ENCODE measurements at places on chromosomes 1 and 21.

GRCh38 chr1:23101101-23101827 is 67.4 kb downstream of the LUZP1 start:
- DNase-seq, result no peak

DNA sequence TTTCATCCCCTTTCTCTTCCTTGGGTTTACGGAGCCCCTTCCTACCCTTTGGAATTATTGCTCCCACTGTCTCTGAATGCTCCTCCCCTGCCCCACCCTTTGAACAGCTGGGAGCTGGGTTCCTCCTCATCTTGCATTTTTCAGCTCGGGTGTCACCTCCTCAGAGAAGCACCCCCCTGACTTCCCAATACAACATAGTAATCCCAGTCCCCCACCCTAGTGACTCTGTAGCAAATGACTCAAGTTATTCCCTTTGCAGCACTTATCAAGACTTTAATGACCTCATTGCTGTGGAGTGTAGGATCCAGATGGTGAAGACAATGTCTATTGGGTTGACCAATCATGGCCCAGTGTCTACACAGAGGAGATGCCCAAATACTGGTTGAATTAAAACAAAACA is 8.9 kb upstream of the VWA5B1 start:
- DNase-seq, result no peak

GRCh38 chr1:108745980-108746381 is 493 bp upstream of the STXBP3 start:
- DNase-seq, result no peak

DNA sequence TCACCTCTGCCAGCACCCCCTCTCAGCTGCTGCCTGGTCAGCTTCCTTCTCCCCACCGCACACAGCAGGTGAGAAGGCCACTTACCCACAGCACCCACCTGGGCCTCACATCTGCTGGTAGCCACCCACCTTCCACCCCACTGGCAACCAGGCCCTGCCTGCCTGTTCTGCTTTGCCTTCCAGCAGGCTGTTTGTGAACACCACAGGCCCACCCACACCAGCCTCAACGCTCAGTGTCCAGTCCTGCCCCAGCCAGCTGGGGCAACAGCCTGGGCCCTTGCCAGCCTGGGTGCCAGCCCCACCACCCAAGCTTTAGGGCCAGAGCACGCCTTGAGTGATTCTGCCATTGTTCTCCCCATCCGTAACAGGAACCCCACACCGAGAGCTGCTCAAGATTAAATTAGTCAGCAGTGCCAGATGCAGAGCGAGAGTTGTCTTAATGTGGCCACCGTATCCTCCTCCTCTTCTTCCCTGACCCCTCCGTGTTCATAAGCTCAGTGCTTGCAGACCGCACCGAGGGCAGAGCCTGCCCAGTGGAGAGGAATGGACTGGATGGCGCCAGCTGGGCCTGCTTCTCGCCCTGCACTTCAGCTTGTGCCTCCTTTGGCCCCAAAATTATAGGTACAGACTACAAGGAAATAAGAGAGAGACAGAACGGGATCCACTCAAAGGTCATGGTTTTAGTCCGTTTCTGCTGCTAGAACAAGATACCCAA is 120.3 kb upstream of the COL6A1 start:
- DNase-seq, result no peak

- no peak for DNase-seq
Measured at GRCh38 chr1:214662223-214662785, 59.3 kb downstream of the CENPF start.

DNA sequence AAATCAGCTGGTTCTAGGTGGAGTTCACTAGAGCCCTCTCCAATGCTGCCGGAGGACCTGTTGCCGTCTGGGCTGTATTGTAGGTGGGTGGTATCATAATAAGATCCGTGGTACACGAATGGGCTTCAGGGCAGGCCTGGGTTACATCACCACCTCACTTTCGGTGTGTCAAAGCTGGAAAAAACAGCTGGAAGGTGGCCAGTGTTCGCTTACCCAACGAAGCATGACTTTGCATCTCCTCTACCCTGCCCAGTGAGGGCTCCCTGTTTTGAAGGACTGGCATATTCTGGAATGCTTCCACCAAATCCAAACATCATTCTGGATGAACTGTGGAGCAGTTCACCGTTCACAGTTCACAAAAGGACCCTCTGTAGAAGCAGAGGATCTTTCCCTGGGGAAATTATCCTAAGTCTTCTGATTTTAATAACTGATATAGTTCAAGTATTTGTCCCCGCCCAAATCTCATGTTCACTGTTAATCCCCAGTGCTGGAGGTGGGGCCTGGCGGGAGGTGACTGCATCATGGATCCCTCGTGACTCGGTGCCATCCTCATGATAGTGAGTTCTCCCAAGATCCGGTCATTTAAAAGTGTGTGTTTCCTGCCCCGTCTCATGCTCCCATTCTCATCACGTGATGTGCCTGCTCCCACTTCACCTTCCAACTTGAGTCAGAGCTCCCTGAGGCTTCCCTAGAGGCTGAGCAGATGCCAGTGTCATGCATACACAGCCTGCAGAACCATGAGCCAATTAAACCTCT is 429.0 kb downstream of the KIF26B start:
- DNase-seq, result no peak

- DNase-seq, result no peak
Measured at GRCh38 chr1:184276416-184276815, 110.4 kb upstream of the C1orf21 start.

DNA sequence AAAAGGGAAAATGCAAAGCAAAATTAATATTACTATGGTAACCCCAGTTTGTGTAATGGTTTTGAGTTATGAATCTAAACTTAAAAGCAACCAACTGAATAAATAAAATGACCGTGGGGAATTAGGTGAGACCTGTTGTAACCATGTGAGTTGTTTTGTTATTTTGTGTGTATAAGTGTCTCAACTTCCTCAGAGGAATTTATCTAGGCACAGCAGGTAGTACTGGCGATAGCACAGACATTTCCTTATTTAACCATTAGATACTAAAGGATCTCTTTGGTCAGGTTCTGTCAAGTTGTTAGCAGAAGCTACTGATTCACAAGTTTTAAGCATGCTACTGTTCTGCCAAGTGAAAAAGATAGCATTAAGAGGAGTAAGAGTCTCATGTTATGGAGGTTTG is 39.3 kb upstream of the LRRC7 start:
- no peak for DNase-seq

DNA sequence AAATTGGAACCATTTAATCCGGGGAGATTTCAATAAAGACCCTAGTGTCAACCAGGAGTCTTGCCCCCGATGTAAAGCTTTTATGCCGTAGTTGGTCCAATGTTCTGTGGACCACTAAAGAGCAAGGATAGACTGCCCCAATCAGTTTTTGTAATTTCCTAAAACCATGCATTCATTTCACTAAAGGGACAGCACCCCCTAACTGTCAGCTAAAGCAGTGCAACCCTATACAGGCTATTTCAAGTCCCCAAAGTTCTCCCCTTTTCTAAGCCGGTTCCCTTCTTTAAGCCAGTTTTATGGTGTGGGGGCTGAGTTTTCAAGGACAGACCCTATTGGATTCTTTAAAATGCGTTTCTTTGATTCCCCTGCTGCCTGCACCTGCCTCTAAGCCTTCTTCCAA is 12.7 kb upstream of the PDPN start:
- no peak for DNase-seq

DNA sequence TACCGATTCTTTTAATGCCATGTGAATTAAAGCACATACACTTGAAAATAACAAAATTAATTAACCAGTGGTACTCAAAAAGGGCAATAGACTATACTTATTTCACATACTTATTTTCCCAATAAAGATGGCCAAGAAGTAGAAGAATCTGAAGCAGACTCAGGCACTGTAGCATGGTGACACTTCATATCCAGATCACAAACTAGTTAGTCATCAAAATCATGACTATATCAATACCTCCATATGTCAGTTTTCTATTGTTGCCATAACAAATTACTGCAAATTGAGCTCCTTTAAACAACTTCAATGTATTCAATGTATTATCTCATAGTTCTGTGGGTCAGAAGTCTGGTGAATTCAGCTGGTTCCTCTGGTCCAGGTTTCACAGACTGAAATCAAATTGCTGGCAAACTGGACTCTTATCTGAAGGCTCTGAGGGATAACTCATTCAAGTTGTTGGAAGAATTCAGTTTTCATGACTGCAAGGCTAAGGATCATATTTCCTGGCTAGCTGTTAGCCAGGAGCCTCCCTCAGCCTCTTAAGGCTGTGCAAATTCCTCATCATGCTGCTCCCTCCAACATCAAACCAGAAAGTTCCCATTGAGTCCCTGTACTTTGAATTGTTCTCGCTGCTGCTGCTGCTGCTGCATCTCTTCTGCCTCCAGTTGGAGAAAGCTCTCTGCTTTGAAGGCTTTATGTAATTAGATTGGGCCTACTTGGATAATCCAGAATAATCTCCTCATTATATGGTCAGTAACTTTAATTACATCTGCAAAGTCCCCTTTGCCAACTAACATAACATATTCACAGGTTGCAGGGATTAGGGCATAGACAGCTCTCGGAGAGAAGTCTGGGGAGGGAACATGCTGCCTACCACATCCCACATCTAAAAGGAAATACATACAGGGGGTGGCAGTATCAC is 91.5 kb downstream of the MRPL39 start:
- DNase-seq, result no peak

DNA sequence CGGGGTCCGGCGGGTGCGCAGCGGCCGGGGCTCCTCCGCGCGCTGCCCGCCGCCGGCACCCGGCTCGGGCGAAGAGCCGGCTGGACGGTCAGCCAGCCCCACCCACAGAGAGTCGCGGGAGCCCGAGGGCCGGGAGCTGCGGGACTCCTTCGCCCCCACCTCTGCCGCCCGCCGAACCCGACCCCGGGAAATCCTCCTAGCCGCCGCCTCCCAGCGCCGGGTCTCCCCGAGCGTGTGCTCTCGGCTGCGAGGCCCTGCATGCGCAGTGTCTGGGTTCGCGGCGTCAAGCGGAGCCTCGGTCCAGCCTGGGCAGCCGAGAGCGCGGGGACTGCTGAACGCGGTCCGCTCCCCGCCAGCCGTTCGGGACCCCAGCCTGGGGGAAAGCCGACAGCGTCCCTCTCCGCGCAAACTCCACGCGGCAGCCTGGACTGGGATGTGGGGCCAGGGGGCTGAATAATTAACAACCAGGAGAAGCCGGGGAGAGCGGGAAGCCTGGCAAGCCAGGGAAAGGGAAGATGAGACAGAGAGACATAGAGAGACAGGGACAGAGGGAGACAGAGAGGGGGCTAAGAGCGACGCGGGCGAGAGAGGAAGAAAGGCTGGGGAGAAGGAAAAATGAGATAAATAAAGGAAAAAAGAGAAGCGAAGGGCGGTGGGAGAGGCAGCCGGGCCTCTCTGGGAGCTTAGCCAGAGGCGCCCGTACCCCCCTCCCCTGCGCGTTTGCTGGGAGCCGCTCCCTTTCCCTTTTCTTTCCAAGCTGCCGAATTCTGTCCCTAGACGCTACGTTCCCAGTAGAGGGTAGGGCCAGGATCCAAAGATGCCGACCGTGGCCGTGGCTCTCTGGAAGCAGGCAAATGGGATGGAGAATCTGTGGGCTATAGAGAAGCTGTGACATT is 64.2 kb downstream of the MEF2D start:
- no peak for DNase-seq

GRCh38 chr1:39683591-39684312 is 7.5 kb downstream of the HPCAL4 start:
- DNase-seq, result no peak

GRCh38 chr1:33153650-33154049 is 28.2 kb downstream of the TRIM62 start:
- no peak for DNase-seq

GRCh38 chr21:36915014-36915695 is 51.3 kb downstream of the HLCS start:
- no peak for DNase-seq

GRCh38 chr1:165633614-165634013 is 2.6 kb downstream of the MGST3 start:
- DNase-seq, result no peak

DNA sequence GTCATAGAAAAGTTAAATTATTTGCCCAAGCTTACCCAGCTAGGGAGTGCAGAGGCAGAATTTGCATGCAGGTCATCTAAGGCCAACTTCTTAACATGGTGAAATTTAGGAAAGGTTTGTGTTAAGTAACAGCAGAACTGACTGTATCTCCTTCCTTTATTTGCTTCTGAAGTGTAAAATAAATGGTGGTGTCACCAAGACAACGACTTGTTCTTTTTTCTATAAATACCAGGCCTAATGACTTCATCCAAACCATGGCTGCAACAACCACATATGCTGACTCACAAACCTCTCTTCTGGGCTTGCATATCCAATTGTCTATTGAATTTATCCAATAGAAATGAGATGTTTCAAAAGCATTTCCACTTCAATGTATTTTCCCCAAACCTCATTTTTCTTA is 19.1 kb downstream of the COL24A1 start:
- DNase-seq, result no peak

DNA sequence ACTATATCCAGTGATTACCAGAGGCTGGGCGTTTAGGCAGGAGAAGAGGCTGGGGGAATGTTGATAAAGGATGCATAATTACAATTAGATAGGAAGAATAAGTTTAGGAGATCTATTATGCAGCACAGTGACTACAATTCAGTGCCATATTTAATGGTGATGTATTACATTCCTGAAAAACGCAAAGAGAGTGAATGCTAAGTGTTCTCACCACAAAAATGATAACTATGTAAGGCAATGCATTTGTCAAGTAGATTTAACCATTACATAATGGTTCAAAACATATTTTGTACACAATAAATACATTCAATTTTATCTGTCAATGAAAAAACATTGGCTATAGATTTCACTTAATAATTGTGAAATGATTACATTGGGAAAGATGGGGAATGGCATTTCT is 548.9 kb downstream of the NUF2 start:
- no peak for DNase-seq

- no peak for DNase-seq
Measured at GRCh38 chr1:168736520-168736919, 7.5 kb upstream of the DPT start.

DNA sequence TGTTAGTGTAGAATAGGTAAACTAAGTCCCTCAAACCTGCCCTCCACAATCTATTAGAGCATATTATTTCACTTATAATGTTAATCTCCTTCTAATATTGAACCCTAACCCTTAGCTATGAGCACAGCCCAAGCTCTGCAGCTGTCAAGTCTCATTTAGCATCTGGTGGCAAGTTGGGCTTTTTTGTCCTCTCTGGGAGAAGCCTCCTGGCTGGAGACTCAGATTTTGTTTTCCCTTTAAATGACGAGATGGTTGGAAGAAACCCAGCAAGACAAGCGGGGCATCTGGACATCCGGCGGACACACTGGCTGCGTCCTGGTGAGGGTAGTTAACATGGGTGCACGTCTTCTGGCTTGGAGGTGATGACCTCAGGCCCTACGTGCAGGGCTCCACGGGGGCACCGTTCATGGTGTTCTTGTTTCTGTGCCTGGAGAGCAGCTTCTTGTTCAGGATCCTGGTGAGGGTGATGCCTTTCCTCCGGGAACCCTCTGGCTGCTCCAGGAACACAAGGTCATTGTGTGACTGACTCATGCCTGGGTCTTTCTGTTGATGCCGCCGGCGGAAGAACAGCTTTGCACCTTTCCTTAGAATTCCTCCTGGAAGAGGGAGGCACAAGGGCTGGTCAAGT is 9.7 kb upstream of the PRDM15 start:
- DNase-seq, result no peak

Data from stimulated activated CD8-positive, alpha-beta memory T cell treated with anti-CD3 and anti-CD28 coated beads, Interleukin-15, amount 100 ng/mL, for 24 hours (primary cell).